ENCODE measurements at places on chromosomes 6 and 20.

GRCh38 chr6:70479236-70479635 lies 65.9 kb downstream of the FAM135A start:
- no peak for DNase-seq

- DNase-seq: no peak
Measured at GRCh38 chr6:144033816-144034735, 26.0 kb upstream of the PLAGL1 start.

DNA sequence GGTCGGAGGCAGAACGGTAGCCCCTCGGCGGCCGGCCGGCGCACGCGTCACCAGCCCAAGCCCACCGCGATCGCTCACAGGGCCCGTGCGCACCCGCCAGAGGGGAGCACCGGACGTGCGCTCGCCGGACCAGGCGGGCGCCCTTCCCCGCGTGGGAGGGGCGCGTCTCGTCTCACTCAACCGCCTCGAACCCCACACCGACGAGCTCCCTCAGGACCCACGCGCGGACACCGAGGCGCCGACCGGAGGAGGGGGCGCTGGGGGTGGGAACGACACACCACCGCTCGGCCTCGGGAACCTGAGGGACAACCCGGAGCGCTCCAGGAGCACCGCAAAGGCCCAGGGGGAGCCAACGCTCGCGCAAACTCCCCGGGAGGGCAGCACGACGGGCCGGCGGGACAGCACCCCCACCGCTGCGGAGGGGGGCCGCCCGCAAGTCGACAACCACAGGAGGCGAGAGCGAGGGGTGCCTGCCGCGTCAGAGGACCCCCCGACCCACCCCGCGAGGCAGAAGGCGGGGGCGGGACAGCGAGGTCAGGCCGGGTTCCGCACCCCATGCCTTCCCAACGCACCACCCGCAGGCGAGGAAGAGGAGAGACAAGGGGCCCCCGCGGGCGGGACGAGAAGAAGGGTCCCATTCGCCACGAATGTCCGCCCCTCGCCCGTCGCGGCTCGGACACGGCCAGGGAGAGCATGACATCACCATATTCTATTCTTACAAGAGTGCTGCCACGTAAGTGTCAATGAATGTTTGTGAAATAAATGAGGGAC lies 512.7 kb upstream of the ZNF337 start:
- DNase-seq: no peak

DNA sequence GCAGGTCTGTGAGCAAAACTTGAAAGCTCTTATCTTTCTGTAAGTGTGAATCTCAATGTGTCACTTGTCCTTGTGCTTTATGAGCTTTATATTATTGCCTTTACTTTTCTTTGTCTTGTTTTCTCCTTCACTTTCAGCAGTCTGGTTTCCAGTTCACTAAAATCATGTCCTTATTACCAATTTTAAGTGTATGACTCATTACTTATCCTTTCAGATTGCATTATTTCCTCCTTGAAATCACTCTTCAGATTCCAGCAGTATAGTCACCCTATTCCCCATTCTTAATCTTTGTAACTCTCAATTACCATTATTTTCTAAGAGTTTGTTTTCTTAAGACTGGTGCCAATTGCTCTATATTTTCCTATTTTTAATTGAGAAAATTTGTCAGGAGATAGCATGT lies 117.4 kb upstream of the GRIK2 start:
- DNase-seq: no peak

GRCh38 chr20:2006452-2007361 lies 12.8 kb upstream of the PDYN start:
- no peak for DNase-seq

GRCh38 chr20:4476903-4477500 lies 244.7 kb upstream of the PRND start:
- no peak for DNase-seq

DNA sequence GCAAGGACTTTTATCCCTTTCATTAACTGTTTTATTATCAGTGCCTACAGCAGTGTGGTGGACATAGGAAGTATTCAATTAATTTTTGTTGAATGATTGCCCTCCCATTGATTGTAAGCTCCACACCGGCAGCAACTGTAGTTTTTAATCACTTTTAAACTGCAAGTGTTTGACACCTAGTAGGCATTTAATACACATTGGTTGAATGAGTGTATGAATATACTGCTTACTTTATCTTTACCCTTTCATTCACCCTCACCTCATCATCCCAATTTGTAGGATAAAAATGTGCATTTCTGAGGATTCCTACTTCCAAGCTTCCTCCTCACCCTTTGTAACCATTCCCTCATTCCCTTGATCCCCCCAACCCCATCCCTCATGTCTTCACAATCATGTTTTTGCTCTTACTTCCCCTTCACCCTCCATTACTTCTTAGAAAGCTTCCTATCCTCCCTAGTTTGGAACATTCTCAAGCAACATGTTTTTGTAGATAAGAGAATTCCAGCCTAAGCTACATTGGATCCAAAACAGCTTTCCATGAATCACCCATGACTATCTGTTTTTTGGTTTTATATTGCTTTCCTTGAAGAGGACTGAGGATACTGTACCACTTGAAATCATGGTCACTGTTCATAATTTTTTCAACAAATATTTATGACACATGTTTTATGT lies 955 bp upstream of the SLC26A8 start:
- DNase-seq: no peak

- no peak for DNase-seq
Measured at GRCh38 chr20:3068986-3069900, 2.2 kb upstream of the OXT start.

GRCh38 chr6:125714441-125715090 lies 34.9 kb upstream of the HEY2 start:
- DNase-seq: no peak

- DNase-seq: no peak
Measured at GRCh38 chr20:53581444-53582250, 12.0 kb downstream of the ZNF217 start.

- DNase-seq: no peak
Measured at GRCh38 chr6:6975459-6976111, 132.2 kb upstream of the RREB1 start.

GRCh38 chr6:170140129-170140528 lies 150.7 kb downstream of the DLL1 start:
- no peak for DNase-seq

DNA sequence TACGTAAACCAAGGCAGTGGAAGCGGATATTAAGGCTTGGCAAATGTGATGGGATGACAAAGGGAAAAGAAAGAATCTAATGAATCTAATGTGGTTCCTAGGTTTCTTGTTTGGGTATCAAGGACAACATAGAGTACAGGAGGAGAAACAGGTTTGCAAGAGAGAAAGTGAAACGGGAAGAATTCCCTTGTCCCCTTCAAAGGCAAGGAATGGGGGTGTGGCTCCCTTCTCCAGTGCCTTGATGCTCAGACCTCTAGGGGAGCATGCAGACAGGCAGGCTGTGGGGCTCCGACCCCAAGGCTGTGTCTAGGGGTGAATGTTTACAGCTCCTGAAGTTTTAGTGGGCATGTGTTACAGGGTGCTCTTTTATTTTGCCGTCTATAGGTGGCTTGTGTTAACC lies 317.5 kb upstream of the HSF2 start:
- no peak for DNase-seq

GRCh38 chr6:11961923-11962322 lies 50.2 kb upstream of the HIVEP1 start:
- no peak for DNase-seq

DNA sequence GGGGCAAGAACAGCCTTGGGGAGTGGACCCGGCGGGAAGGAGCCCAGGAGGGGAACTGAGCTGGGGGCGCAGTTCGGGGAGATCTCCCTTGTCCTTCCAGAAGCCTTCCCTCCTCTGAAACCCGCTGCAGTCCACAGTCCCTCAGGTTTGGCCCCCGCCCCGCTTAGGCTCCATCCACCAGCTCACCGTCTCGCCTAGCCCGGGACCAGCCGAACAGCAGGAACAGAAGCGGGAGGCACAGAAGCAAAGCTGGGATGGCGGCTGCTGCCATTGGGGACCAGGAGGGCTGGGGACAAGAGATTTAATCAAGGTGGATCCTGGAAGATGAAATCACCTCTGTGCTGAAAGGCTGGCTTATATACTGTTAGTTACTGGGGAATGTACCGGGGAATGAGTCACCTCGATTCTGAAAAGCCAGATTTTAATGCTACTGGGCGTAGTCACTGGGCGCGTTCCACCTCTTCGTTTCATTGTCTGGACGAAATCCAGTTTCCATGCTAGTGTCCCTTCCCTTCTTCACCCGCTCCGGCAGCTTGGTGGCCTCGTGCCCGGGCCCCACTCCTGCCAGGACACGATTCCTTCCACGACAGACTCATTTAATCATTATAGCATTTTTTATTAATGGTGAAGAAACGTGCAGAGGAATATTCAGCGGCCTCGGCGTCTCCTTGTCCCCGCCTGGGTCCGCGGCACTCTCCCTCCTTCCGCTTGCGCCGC lies at the start of gene RAET1L:
Gene RAET1L (minus strand): TSS at position 332 of the 717 bp plus-strand sequence. CDS start 61 bp downstream, at position 271.
- DNase-seq: no peak

- DNase-seq: no peak
Measured at GRCh38 chr20:2795451-2795850, 5.0 kb downstream of the CPXM1 start.

DNA sequence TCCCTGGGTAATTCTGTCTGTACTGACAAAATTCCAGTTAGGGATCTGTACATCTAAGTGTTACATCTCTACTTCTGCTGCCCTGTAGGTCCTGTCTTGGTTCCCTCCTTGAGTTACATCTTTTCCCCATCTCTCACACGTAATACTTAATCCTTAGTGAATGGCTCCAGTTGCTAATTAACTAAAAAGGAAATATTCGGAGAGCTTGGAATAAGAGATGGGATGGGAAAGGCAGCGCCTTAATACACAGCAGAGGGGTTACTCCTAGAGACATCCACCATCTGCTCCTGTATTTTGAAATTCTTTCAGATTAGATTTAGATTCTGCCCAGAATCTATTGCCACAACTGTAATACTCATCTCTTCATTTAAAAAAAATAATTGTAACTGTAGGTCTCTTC lies 384.0 kb downstream of the SAMD5 start:
- DNase-seq: no peak

DNA sequence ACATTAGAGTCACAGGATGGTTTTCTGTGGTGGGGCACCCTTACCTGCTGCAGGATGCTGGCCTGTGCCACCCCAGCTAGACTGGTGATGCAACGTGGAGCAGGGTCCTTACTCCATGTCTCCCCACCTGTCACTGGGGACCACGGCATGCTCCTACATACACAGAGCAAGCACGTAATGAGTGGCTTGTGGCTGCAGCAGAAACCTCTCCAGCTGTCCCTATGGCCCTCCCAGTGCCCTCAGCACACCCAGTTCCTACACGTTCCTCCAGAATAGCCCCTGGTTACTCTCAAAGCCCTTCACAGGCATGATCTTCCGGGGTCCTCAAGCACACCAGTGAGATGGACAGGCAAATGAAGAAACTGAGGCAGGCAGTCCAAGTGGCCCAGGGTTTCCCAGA lies 3.2 kb upstream of the LSM14B start:
- no peak for DNase-seq

GRCh38 chr6:26487466-26487865 lies 12.6 kb upstream of the BTN1A1 start:
- DNase-seq: no peak

- no peak for DNase-seq
Measured at GRCh38 chr20:9270831-9271230, 201.9 kb downstream of the PLCB4 start.

DNA sequence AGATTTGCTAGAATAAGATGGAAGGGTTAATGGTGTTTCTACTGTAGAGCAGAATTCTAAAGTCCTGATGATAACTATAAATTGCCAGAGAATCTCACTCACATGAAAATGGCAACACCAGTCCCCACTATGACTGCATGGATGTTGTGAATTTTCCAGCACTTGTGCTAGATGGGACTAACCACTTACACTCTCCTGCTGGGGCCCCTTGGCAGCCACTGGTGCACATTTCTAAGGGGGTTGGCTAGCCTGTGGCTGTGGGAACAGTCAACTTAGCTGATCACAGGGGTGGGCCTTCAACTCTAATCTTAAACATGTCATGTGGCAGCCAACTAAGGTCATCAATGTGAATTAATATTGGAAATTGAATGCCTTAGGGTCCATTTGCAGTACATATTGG lies 271.2 kb downstream of the PHACTR1 start:
- no peak for DNase-seq

- DNase-seq: no peak
Measured at GRCh38 chr6:167995302-167995701, 2.2 kb upstream of the KIF25 start.

GRCh38 chr6:167336844-167337630 lies 12.2 kb downstream of the TTLL2 start:
- no peak for DNase-seq

DNA sequence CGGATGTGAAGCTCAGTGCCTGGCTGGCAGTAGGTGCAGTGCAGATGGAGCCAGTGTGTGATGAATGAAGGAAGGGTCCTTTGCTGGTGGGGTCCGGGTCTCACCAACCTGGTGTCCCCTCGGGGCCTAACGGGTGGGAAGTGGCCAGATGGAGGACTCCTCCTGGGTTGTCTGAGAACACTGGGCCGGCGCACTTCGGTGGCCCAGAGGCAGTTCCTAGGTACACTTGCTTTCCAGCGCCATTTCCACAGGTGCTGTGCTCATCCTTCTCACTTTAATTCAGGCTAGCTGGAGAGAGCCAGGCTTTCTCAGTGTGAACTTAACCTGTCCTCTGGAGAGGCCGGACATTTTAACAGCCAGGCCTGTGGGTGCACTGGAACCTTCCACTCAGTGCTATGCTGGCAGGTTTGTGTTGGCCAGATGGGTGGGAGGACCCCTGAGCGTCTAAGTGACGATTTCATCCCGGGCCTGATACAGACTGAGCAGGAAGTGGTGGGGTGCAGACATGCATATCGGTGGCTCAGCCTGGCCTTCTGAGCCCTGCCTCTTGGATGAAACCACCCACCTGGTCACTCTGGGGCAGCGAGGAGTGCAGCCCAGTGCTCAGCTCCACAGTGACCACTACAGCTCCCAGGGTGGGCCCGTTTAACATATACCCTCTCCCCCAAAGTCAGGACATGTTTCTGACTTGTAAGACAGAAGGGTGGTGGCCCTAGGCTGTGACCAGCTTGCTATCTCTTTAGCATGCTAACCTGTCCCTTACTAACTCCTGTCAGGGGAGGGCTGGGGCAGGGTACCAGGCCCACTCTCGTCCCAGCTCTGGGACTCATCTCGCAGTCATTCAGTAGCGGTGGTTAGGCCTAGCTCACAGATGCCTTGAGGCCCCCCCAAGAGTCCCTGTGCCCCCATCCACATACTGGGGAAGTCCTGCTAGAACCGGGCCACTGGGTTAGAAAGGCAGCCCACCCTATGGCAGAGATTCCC lies 8.2 kb upstream of the PYGB start:
- DNase-seq: no peak

DNA sequence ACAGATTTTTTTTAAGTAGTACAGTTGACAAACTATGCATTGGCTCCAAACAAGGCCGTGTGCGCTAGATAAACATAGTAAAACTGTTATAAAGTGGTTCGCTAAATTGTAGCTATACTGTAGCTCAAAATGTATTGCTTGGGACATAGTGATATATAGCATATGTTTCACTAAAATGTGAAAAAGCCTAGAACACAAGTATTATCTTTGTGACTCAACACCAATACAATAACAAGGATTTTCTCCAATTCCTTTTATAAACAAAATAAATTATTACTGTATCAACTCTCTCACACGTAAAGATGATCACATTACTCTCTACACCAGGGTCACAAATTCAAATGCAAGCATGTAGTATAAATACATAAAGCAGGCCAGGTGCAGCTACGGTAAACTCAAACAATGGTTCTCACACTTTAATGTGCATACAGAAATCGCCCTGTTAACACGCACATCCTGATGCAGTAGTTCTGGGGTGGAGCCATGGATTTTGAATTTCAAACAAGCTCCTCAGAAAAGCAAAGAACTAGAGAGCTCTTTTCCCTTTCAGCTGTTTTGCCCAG lies 214.6 kb downstream of the GMDS start:
- DNase-seq: no peak
